ENCODE measurements at places on chromosomes 1 and 21.

DNA sequence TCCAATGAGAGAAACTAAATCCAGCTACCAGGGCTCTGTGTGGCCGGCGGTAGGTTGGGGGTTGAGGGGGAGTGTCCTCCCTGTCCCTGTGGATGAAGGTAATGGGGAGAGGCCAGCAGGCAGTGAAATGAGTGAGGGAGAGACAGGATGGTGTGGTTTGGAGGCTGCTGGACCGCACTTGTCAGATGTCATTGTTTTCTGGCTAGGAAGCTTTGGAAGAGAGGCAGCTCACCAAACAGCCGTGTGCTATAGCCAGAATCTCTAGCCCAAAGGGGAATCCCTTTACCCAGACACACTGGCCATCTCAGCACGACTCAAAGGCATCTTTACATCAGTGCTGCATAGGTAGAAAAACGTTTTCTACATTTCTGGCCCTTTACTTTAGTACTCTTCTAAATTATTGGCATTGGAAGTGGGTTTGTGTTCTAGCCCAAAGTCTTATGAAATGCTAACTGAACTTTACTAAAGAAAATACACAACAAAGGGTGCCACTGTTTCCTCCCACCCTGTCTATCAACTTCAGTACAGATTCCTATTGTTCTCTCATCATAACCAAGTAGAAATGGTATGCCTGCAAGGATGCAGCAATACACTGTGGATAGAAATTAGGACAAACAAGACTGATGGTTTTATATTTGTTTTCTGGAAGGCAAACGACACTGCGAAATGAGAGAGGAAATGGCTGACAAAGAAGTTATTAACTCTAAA is 95.9 kb upstream of the COA6 start:
- DNase-seq = no peak

GRCh38 chr1:151342569-151342968 is 4.5 kb downstream of the RFX5 start:
- no peak for DNase-seq

DNA sequence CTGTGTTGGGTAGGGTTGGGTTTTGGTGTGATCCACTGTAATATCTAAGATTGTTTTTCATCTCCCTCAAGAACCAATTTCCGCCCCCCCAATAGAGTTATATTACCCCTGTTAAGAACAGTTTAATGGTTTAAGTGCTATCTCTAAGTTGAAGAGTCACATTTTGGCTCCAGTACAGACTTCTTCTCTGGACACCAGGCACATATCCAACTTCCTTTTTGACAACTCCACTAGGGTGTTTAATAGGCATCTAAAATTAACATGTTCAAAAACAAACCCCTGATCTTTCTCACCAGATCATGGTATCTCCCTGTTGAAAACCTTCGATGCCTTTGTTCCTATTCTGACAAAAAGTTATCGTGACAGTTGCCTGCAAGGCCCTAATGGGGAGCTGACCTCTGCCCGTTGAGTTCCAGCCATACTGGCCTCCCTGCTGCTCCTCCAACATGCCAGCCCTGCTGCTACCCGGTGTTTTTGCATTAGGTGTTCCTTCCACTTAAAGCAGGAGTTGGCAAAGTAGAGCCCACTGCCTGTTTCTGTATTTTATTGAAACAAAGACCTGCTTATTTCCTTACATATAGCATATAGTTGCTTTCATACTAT is 18.6 kb downstream of the USP24 start:
- no peak for DNase-seq

- peak; percentile 92 for DNase-seq
Observed at GRCh38 chr1:65002508-65003315, 36.4 kb upstream of the JAK1 start.

DNA sequence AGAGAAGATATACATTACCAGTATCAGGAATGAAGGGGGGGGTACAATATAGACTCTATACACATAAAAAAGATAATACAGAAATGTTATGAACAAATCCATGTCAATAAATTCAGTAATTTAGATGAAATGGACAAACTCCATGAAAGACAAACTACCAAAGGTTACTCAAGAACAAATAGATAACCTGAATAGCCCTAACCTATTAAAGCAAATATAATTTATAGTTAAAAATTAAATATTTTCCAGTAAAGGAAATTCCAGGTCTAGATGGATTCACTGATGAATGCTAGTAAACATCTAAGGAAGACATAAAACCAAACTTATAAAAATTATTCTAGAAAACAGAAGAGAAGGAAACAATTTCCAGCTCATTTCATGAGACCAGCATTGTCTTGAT is 13.2 kb downstream of the BLZF1 start:
- DNase-seq = no peak

DNA sequence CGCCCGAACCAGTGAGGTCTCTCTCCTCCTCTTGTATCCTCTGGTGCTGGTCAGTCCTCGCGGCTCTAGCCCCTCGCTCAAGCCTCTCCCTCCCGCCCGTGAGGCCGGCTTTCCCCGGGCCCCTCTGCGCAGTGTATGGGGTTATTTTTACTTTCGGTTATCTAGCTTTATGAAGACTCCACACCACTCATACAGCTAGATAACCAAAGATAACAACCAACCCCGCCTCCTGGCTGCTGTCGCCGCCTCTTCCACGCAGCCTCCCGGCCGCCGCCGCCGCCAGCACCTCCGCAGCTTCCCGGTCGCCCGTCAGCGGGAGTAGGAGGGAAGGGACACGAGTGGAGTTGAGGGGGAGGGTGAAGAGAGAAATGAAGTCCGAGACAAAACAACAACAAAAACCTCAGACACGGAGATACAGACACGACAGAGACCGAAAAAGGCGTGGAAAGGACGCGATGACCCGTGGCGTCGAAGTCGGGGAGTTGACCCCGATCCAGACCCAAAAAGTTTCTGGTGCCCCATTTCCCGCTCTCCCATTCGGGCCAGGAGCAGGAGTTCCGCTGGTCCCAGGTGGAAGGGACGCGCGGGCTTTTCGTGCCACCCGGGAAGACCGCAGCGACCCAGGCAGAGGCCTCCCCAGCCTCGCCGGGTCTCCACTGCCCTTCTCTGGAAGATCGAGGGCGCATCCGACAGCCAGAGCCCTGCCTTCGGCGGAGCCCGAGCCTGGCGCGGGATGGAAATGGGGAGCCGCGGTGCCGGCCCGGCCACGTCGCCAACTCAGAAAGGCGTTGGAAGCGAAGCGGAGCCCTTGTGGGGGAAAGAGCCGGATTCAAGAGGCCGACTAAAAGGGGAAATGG is 51.4 kb downstream of the RHBG start:
- DNase-seq = no peak

GRCh38 chr1:231731268-231731667 is 104.7 kb downstream of the DISC1 start:
- DNase-seq = no peak

DNA sequence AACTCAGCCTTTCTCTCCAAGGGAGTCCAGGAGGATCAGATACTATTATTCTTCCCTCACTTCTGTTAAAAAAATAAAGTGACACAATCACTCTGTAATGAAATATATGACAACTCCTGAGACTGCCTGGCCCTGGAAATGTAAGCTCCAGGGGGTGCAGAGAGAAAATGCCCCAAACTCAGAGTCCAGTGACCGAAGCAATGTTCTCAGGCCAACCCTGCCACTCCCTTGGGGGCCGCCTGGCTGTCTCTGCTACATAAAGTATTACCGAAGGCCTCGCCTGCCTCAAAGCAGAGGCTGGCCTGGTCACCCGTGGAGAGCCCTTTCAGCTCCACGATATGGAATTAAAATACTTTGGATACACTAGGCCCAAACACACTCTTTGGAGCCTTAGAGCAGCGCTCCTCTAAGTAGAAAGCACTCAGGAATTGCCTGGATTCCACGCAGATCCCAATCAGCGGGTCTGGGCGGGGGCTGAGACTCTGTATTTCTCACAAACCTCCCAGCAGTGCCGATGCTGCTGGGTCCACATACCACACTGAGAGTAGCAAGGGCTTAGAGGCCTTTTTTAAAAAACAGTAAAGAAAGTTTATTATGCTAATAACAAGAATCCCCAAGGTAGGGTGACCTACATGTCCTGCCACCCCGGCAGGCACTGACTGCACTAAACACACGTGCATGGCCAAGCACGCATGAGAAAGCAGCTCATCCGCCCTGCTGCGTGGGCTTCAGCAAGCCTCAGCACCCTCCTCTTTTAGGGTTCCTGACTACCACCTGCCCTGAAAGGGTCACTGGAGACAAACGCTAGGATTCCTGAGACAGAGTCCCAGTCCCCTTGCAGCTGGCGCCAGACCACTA is 31.1 kb downstream of the TMCO4 start:
- no peak for DNase-seq

GRCh38 chr1:42993502-42994136 is 35.0 kb upstream of the SLC2A1 start:
- DNase-seq = no peak

DNA sequence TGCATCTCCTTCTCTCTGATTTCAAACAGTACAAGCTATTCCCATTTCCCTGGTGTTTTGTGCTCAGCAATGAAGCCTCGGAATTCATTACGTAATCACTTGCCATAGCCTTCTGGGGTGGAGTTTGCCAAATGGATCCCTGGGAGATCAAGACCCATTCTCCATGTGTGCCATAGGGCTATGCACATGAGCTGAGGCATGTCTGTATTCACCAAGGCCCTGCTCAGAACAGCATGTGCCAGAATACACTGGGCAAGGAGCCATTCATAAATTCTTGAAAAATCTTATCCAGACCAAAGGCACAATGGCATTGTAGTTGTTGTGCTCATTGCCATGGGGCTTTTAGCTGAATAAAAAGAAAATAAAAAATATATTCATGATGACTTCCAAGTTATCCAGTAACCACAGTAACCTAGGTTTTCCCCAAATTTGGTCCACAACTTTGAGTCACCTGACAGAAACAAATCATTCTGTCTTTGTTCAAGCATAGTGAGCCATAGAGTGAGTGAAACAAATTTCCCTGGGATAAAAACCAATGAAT is 53.0 kb downstream of the CRB1 start:
- peak; percentile 32 for DNase-seq

DNA sequence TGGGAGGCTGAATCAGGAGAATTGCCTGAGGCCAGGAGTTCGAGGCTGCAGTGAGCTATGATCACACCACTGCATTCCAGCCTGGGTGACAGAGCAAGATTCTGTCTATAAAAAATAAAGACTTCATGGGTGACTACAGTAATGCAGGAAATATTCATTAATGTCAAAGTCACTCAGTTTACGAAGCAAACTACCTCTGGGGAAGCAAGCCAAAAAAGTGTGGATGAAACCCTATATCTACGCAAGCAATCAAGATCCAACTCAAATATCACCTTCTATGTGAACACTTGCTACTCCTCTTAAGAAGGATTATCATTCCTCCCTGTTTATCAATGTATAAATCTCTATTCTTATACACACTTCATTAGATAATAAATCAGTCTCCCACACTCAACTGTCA is 434.8 kb downstream of the SETD4 start:
- DNase-seq = no peak

DNA sequence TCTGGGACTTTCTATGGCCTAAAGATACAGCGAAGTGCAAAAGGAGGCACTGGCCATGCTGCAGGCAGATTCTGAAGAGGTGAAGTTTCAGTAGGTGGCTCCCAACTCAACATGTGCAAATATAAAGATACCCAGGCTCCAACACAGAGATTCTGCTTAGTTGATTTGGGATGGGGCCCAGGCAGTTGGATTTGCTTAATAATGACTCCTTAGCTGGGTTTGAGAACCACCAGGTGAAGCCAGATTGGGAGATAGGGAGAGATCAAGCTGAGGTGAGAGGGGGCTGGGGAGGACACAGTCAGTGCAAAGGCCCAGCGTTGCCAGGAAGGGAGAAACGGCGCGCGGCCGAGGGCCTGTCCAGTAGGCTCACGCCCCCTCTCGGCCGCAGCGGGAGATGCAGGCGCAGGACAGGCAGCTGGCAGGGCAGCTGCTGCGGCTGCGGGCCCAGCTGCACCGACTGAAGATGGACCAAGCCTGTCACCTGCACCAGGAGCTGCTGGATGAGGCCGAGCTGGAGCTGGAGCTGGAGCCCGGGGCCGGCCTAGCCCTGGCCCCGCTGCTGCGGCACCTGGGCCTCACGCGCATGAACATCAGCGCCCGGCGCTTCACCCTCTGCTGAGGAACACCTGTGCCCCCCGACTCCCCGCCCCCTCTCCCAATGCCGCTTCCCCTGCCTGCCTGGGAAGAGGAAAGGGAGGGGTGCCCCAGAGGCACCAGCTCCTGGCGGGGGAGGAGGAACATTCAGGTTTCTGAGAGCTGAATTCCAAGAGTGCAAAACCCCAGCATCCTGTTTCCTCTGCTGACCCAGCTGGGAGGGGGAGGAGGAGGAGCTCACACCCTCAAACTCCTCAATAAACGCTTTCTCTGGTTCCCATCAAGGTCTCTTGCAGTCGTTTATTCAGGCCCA is 1.2 kb downstream of the FAM167B start:
- DNase-seq = peak; percentile 89

- DNase-seq = peak; percentile 50
Observed at GRCh38 chr1:165903672-165904071, 76.3 kb downstream of the UCK2 start.

DNA sequence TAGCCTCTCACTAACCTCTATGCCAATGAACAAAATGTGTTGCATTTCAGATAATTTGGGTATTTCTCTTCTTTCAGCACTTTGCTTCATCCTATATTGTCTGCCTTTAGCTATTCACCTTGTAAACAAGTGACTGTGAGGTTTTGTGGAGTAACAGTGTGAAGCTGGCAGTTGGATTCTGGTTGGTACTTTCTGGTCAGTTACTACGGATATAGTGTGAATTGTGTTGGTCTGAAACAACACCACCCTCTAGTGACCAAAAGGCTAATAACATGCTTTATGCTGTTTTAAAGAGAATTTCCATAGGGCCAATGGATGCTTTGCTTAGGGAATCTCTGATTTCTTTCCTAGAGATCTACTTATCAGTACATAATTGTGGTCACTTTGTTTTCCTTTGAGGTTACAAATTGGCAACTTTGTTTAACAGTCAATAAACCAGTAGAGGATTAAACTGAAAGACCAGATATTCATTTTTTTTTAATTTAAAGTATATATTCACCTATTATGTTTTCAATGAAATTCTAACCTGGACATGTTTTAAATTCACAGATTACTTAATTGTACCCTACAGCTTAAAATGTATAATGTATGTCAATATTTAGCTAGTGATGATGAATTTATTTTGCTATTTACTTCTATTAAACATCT is 2.5 kb upstream of the PTGER3 start:
- DNase-seq = peak; percentile 75

DNA sequence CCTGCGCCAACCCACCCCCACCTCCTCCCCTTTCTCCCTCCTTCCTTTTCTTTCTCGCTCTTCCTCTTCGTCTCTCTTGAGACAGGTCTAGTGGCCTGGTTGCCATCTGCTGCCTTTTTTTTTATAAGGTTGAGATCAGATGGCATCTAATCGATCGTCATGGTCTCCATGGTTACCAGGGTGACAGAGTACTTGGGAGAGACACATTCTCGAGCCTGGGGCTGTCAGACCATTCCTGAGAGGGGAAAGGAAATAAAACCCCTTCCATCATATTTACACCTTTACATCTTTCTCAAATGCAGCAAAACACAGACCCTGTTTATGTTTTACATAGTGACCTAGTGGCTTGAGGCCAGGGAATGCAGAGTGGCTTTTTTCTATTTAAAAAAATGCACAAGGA is 53.5 kb upstream of the SLC22A15 start:
- no peak for DNase-seq

DNA sequence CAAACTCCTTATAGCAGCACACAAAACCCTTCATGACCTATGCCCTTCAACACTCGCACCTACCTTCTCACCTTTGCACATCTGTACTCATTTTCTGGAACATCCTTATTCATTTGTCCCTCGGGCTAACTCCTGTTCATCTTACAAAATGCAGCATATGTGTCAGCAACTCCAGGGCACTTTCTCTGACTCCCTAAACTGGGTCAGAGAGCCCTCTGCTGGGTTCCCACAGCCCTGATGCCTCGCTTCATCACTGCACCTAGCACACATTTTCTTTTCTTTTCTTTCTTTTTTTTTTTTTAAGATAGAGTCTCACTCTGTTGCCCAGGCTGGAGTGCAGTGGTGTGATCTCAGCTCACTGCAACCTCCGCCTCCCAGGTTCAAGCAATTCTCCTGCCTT is 54.0 kb downstream of the RAB3B start:
- DNase-seq = peak; percentile 36

Measured in GM03348 (cell line).